Dermis microvascular lymphatic vessel endothelial cell (primary cell): ENCODE measurements at places on chromosomes 2 and 18. TPM values are rescaled to one million over a fixed set of nuclear protein-coding genes. Genes with fewer than 3 reads are reported as not detected.

ONECUT2 gene
- total RNA-seq, result under 0.01 TPM in 1 of 2 replicates, not detected in the other

OLA1 gene
- 58.5 and 72.4 TPM in 2 replicates for total RNA-seq

ASB18 gene
- not detected in 2 replicates for total RNA-seq

MOGAT1 gene
- not detected in 2 replicates for total RNA-seq

CNGA3 gene
- total RNA-seq, result under 0.01 TPM in 1 of 2 replicates, not detected in the other

TMBIM1 gene
- 121 and 191 TPM in 2 replicates for total RNA-seq

RAPGEF4 gene
- 14.2 and 17.7 TPM in 2 replicates for total RNA-seq

APLF gene
- 4.0 and 6.4 TPM in 2 replicates for total RNA-seq

EVX2 gene
- total RNA-seq, result not detected in 2 replicates

ALPG gene
- not detected in 2 replicates for total RNA-seq

CLEC4F gene
- 0.13 TPM in 2 replicates for total RNA-seq

EPHA4 gene
- total RNA-seq, result 2.2 and 2.4 TPM in 2 replicates

DLGAP1 gene
- under 0.01 and 0.13 TPM in 2 replicates for total RNA-seq

VAMP8 gene
- 2.8 and 5.9 TPM in 2 replicates for total RNA-seq

SERTAD2 gene
- 3.6 and 6.4 TPM in 2 replicates for total RNA-seq

RGPD4 gene
- total RNA-seq, result not detected in 2 replicates

MAP2 gene
- total RNA-seq, result 3.3 and 11.2 TPM in 2 replicates

ATG4B gene
- total RNA-seq, result 32.6 and 74.8 TPM in 2 replicates

SFTPB gene
- total RNA-seq, result not detected in 2 replicates

IL18R1 gene
- 0.25 and 0.51 TPM in 2 replicates for total RNA-seq

NEU2 gene
- not detected in 2 replicates for total RNA-seq

GALR1 gene
- total RNA-seq, result not detected in 2 replicates

SPR gene
- total RNA-seq, result 33.9 and 45.8 TPM in 2 replicates
